Uterus (tissue), 4 donors: ENCODE measurements at places on chromosomes 16 and 17. TPM values are rescaled to one million over a fixed set of nuclear protein-coding genes. Genes with fewer than 3 reads are reported as not detected.

Gene ENPP7
- total RNA-seq: not detected

Gene CCL17
- not detected for total RNA-seq

Gene ABI3
- total RNA-seq: 5.9 TPM

Gene CCDC200
- not detected for total RNA-seq

Gene XYLT1
- 23.8 TPM for total RNA-seq

Gene LDHD
- 2.3 TPM for total RNA-seq

Gene CHD9NB
- 4.1 TPM for total RNA-seq

Gene MILR1
- 9.5 TPM for total RNA-seq

Gene SULT1A4
- 2.9 TPM for total RNA-seq

Gene KRTAP1-1
- total RNA-seq: not detected

DNA sequence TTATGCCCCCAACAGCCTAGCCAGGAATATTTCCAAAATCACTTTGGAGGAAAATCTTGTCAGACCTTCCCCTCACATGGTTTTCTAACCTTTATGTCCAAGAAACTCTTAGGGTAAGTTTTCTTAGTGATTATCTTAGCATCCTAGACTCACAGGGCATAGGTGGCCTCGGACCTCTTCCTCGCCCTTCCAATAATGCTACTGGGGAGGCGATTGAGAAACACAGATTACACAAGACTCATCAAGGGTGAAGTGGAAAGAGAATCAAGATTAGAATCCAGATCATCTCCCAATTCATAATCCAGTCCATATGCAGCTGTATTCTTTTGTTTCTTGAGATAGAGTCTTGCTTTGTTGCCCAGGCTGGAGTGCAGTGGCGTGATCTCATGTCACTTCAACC is 358.4 kb upstream of the CDH5 start:
- no peak for DNase-seq
- H3K27ac ChIP-seq: no peak overlapping the region
- H3K27me3 ChIP-seq: no peaks in the 10 kb centered on the region
- no peaks in the 10 kb centered on the region for H3K36me3 ChIP-seq
- H3K4me3 ChIP-seq: no peak overlapping the region
- no peaks in the 10 kb centered on the region for H3K4me1 ChIP-seq

- no peak overlapping the region for H3K27ac ChIP-seq
- no peaks in the 10 kb centered on the region for H3K4me1 ChIP-seq
- H3K27me3 ChIP-seq: no peaks in the 10 kb centered on the region
- no peaks in the 10 kb centered on the region for H3K36me3 ChIP-seq
- peak; percentile 21 for DNase-seq
- no peak overlapping the region for H3K4me3 ChIP-seq
Observed at GRCh38 chr17:59311051-59311468, 20.4 kb upstream of the YPEL2 start.

- no peak overlapping the region for H3K4me3 ChIP-seq
- H3K27me3 ChIP-seq: no peaks in the 10 kb centered on the region
- peak; percentile 31 for DNase-seq
- no peak overlapping the region for H3K27ac ChIP-seq
Observed at GRCh38 chr17:55699181-55699860, 23.3 kb downstream of the TMEM100 start.

DNA sequence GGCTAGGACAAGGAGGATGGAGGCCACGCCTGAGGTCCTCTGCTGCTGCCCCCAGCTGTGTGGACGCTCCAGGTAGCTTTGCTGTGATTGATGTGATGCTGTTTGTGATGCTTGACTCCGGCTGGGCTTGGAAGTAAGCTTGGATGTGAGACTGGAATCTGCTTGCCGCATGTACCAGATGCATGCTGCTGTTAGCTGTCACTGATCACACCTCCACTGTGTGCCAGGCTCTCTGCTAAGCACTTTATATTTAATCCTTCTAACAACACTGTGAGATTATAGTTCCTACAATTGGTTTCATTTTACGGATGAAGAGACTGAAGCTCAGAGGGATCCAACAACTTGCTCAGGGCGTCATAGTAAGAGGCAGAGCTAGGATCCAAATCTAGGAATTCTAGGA is 23.5 kb downstream of the SNX29 start:
- DNase-seq: no peak
- no peaks in the 10 kb centered on the region for H3K4me1 ChIP-seq
- no peak overlapping the region for H3K4me3 ChIP-seq
- H3K27me3 ChIP-seq: no peaks in the 10 kb centered on the region

DNA sequence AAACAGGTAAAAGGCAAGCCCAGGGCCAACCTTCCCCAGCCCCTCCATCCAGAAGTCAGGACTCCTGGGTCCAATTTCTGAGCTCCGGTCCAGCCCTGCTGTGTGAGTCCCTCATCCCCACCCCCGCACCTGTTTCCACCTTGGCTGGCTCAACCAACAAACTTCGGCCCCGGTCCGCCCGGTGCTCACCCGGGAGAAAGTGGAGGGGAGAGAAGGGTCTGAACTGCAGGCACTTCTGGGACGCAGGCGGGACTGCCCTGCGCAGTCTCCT is 541 bp downstream of the RHBDF2 start:
- no peaks in the 10 kb centered on the region for H3K36me3 ChIP-seq
- H3K4me1 ChIP-seq: peaks cover 4% of the 10 kb centered on the region
- H3K27ac ChIP-seq: peak overlapping the region; percentile 66
- H3K27me3 ChIP-seq: no peaks in the 10 kb centered on the region
- H3K4me3 ChIP-seq: peak overlapping the region; percentile 10

GRCh38 chr16:81319221-81319912 is 4.6 kb downstream of the GAN start:
- H3K36me3 ChIP-seq: no peaks in the 10 kb centered on the region
- H3K4me3 ChIP-seq: no peak overlapping the region
- no peak for DNase-seq

GRCh38 chr17:59418732-59419166 is 87.3 kb downstream of the YPEL2 start:
- DNase-seq: peak; percentile 74
- no peaks in the 10 kb centered on the region for H3K27me3 ChIP-seq
- H3K27ac ChIP-seq: peak overlapping the region; percentile 33
- peaks cover 3% of the 10 kb centered on the region for H3K4me1 ChIP-seq

GRCh38 chr17:15091825-15092224 is 173.3 kb downstream of the PMP22 start:
- no peak for DNase-seq
- H3K27ac ChIP-seq: no peak overlapping the region

GRCh38 chr17:30812218-30813177 is 12.0 kb downstream of the CRLF3 start:
- no peak for DNase-seq
- no peak overlapping the region for H3K27ac ChIP-seq
- no peaks in the 10 kb centered on the region for H3K36me3 ChIP-seq
- no peak overlapping the region for H3K4me3 ChIP-seq
- H3K27me3 ChIP-seq: no peaks in the 10 kb centered on the region
- peaks cover 4% of the 10 kb centered on the region for H3K4me1 ChIP-seq

GRCh38 chr16:31085873-31086628 is 2.7 kb downstream of the PRSS53 start:
- H3K27ac ChIP-seq: no peak overlapping the region
- H3K4me3 ChIP-seq: no peak overlapping the region
- no peaks in the 10 kb centered on the region for H3K36me3 ChIP-seq
- H3K4me1 ChIP-seq: no peaks in the 10 kb centered on the region
- no peak for DNase-seq

- H3K4me3 ChIP-seq: no peak overlapping the region
- no peaks in the 10 kb centered on the region for H3K27me3 ChIP-seq
- no peaks in the 10 kb centered on the region for H3K4me1 ChIP-seq
- H3K36me3 ChIP-seq: no peaks in the 10 kb centered on the region
Observed at GRCh38 chr16:5459863-5460262, 362.3 kb upstream of the EEF2KMT start.

GRCh38 chr16:87491522-87492290 is 1.1 kb downstream of the ZCCHC14 start:
- H3K27me3 ChIP-seq: no peaks in the 10 kb centered on the region
- DNase-seq: no peak
- peak overlapping the region; percentile 45 for H3K4me3 ChIP-seq
- peaks cover 12% of the 10 kb centered on the region for H3K4me1 ChIP-seq
- peak overlapping the region; percentile 39 for H3K27ac ChIP-seq

GRCh38 chr17:76691379-76692191 is 19.2 kb downstream of the MXRA7 start:
- no peaks in the 10 kb centered on the region for H3K36me3 ChIP-seq
- no peak overlapping the region for H3K4me3 ChIP-seq
- H3K27me3 ChIP-seq: no peaks in the 10 kb centered on the region
- DNase-seq: no peak

GRCh38 chr16:85844169-85844481 is 44.6 kb downstream of the COX4I1 start:
- H3K36me3 ChIP-seq: no peaks in the 10 kb centered on the region
- no peak overlapping the region for H3K4me3 ChIP-seq
- H3K27me3 ChIP-seq: peaks cover 4% of the 10 kb centered on the region
- H3K27ac ChIP-seq: no peak overlapping the region
- H3K4me1 ChIP-seq: no peaks in the 10 kb centered on the region

- no peaks in the 10 kb centered on the region for H3K36me3 ChIP-seq
- H3K27me3 ChIP-seq: no peaks in the 10 kb centered on the region
- H3K4me1 ChIP-seq: no peaks in the 10 kb centered on the region
- no peak for DNase-seq
Observed at GRCh38 chr16:71846431-71846830, 655 bp downstream of the ATXN1L start.

DNA sequence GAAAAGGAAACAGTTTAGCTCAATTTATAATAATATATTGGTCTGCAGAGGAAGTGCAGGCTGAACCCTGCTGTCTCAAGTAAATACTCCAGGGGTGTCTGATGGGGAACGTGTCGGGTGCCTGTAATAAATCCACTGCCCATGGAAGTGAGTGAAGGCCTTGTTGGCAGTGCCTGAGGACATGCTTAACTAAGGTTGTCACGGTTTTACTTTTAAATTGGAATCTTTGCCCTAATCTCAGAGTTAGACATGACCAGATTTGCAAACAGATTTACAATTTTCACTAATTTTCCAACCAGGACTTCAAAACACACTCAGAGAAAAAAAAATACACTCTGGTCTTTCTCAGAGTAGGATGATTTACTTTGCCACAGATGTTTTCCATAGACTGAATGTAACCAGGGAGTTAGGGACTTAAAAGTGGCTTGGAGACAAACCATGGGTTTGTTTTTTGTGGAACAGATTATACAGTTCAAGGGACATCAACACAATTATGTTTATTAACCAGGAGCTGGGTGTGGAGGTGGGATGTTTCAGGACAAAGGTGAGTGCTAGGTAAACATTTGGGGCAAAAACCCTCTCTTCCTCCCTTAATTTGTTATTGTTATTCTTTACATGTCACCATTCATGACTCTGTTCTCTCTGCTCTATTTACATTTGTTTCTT is 144.5 kb downstream of the FTO start:
- H3K4me3 ChIP-seq: no peak overlapping the region
- no peak overlapping the region for H3K27ac ChIP-seq
- H3K4me1 ChIP-seq: peaks cover 4% of the 10 kb centered on the region

GRCh38 chr16:89623511-89624261 is 10.2 kb downstream of the DPEP1 start:
- no peak overlapping the region for H3K27ac ChIP-seq
- no peak overlapping the region for H3K4me3 ChIP-seq
- no peaks in the 10 kb centered on the region for H3K27me3 ChIP-seq
- no peaks in the 10 kb centered on the region for H3K4me1 ChIP-seq
- no peaks in the 10 kb centered on the region for H3K36me3 ChIP-seq

GRCh38 chr17:50881182-50881581 is 15.0 kb upstream of the TOB1 start:
- no peaks in the 10 kb centered on the region for H3K4me1 ChIP-seq
- H3K27ac ChIP-seq: no peak overlapping the region
- DNase-seq: no peak
- no peaks in the 10 kb centered on the region for H3K27me3 ChIP-seq
- no peaks in the 10 kb centered on the region for H3K36me3 ChIP-seq
- H3K4me3 ChIP-seq: no peak overlapping the region

DNA sequence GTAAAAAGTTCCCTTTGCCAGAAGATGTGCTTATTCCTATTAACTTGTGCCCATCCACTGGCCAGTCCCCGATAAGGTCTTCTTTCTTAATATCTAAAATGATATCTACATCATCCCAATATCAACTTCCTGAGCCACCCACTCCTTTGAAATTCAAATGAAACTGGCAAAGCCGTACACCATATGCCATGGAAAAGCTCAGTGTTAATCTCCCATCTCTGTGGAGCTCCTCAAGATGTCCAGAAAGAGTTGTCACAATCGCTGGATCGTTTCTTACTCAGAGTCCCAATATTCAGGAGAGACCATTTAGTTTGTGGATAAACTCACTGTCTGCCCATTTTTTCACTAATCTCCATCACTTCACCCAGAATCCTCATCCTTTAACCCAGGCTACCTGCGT is 420.7 kb downstream of the NPIPA8 start:
- no peaks in the 10 kb centered on the region for H3K36me3 ChIP-seq
- DNase-seq: no peak
- H3K4me1 ChIP-seq: no peaks in the 10 kb centered on the region
- no peak overlapping the region for H3K27ac ChIP-seq

GRCh38 chr17:4509401-4509800 is 10.7 kb downstream of the SPNS2 start:
- no peak for DNase-seq
